ENCODE measurements at places on chromosomes 12 and 14.
A peak's percentile ranks its signal among the peaks of the same experiment; 100 is the strongest.

GRCh38 chr12:4628406-4628805 is 20.4 kb downstream of the AKAP3 start:
- no peak for DNase-seq

GRCh38 chr14:92964124-92965109 is 41.5 kb downstream of the CHGA start:
- DNase-seq: no peak

DNA sequence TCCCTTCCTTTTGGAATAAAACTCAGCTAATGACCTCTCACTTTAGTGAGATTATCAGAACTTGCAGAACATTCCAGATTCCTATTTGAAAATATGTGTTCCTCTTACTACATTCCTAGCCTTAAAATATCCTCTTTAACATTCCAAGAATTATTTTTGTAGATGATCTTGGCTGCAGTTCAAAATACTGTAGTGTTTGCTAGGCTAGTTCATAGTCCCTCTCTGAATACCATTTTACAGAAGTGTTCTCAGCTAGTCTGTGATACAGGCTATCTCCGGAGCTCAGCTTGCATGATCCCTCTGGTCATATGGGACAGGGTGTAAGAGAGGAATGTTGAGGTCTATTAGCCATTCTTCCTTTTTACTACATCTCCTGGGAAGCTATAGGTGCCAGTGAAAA is 17.6 kb upstream of the GPR33 start:
- DNase-seq: peak; percentile 90

DNA sequence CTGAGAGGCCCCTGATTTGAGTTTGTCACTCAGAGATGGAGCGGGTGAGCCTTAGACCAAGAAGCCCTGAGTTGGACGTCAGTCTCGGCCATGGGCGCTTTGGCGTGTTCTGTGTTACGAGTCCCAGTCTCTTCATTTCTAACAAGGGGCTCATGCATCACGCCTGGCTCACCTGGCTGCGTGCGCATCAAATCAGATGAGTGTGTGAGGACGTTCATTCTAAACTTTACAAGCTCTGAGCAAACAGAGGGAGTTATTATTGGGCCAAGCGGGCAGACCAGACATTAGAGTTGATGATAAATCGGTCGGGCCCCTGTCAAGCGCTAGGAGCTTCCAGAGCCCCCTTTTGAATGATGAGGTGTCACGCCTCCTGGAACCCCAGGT is 117.2 kb downstream of the CALM1 start:
- no peak for DNase-seq

DNA sequence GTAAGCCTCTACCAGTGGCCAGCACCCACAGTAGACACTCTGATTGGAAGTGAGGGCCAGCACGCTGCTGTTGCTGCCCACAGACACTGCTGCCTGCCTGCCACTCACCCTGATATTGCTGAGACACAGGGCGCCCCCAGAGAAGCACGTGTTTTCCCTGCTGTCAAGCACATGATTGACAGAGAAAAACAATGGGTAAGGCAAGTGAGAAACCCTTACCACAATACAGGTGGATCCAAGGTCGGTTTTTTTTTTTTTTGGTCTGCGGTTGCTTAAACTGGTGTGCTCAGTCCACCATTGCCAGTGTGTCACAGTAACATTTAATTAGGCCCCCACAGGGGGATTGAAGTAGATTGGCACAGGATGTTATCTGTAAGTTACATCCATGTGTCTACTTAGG is 65.9 kb downstream of the WDR20 start:
- no peak for DNase-seq

DNA sequence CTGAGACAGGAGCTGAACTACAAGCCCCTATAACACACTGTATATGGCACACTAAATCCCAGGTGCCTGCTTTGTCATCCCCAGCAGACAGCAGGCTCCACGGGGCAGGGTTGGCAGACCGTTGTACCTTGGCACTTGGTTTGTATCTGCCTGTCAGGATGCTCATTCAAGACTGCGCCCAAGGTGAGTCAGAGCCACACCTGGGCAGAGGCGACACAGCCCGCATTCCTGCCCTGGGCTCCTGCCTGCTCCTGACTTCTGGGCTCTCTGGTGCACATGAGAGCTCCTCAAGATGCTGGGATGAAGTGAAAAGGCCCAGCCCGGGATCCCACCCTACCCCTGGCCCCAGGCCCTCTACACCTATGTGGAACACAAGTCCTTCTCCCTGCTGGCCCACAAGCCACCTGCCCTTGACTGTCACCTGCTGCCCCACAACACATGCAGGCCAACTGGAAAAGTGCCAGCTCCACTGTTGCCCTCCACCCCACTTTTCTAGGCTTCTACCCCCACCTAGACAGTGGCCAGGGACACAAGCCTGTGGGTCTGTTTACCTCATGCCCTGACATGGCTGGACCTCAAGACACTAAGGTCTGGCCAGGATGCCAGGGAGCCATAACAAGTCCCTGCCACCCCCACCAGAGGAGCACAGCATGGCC is 30.8 kb upstream of the PNMA1 start:
- DNase-seq: no peak

GRCh38 chr14:22460461-22461195 is 128.4 kb downstream of the DAD1 start:
- no peak for DNase-seq

DNA sequence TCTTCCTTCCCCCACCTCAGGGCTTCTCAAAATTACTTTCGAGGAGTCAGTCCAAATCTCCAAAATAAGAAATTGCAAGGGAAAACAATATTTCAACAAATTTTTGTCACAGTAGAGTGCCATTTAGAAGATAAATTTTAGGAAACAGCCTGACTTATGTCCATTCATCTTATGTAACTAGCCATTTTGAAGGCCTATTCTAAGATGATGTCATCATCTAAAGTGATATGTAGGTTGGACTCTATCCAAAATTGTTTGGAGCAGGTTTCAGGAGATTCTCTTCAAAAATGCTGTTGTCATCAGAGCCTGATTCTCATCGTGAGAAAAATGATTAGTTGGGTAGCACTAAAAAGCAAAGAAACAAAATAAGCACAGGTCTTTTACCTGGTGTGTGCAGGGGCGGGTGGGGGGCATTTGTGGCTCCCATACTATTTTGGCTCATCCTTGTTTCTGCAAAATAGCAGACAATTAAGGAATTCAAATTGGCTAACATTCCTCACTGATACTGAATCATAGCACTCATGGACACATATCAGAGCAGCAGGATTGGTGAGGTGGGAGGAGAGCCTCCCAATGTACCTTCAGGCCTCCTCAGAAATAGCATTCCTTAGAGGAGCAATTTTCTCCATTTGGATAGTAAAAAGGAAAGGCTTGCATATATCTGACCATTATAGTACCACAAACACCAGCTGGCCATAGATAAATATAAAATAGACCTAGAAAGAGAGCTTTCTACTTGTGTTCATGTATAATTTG is 360.9 kb upstream of the NAV3 start:
- no peak for DNase-seq

DNA sequence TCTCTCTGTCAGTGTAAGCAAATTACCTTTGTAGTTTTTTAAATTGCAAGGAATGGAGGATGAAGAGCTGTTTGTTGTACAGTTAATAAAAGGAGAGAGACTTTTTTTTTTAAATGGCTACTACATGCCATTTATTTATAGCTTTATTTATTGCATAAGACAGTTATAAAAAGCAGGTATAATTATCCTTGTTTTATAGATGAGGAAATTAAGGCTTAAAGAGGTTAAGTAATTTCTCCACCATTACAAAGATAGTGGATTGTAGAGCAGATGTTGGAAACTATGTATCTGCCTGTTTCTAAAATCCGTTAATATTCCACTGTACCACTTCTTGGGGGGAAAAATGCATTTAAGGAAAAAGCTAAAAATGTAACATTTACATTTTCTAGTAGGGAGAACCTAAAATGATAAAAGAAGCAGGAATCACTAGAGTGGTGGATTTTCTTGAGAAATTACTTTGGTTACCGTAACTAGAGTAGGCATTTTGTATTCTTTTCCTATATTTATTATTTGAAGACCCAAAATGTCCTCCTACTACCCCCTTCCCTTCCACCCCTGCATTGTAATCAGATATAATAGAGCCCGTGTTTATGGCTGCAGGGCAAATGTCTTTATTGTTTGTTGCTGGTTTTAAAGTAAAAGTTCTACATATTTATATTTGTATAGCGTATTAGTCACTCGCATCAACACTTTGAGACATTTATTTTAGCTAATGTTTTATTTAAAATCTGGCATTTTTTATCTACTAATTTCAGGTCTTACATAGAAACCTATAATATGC is 2.3 kb downstream of the SNAPC1 start:
- DNase-seq: no peak

DNA sequence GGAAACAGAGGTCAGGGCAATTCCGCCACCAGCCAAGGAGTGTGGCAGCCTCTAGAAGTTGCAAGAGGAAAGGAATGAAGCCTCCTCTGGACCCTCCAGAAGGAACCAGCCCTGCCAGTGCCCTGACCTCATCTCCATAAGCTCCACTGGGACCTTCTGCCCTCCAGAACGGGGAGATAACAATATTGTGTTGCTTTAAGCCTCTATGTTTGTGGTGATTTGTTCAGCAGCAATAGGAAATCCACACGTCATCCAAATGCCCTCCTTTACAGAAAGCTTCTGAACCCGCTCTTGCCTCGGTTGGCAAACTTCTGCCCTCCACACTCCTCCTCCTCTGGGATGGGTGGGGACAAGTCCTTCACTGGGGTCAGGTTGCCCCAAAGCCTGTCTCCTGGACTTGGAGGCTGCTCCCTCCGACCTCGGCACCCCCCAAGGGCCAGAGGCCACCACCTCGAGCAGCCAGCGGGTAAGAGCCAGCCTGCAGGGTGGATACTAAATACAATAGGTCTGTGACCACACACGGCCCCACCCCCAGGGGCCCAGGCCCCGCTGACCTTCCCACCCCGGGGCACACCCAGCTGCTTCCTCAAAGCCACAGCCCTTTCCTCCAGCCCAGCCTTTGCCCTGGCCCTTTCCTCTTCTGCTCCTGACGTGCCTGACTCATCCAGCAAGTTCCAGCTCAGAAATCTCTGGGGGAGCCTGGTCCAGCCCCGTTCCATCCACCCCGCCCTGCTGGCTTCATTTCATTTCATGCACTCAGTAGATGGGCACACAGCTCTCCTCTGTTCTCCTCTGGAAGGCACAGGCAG is 58.7 kb upstream of the NCOR2 start:
- peak; percentile 76 for DNase-seq

DNA sequence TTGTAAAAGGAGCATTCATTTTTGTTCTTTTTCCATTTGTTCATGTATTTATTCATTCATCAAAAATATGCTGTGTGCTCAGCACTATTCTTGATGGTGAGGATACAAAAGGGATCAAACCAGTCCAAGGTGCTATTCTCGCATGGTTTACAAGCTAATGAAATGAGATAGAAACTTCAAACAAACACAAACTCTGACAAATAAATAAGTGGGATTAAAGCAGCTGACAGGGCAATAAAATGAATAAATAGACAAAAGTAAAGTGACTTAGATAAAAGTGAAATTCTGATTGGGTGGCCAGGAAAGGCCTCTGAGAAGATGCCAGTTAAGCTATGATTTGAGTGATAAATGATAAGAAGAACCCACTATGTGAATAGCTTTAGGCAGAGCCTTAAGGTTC is 162.0 kb upstream of the PDZRN4 start:
- no peak for DNase-seq

DNA sequence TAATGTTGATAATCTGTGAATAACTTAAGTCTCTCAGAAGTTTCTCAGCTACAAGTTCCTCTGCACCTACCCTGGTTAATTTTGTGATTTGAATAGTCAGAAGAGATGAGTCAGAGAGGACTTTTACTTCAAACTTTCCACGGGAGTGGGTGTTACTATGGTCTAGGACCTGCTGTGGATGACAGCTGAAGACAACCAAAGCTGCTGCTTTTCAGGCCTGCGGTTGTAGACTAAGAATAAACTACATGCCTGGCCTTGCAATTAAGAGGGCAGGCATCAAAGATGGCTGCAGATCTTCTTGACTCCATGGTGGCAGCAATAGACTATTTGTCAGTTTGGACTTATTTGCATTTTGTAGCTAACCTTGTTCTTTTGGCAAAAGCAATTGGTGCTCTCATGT is 227.1 kb upstream of the KRR1 start:
- no peak for DNase-seq

- DNase-seq: peak; percentile 96
Observed at GRCh38 chr14:50225067-50225973, 6.1 kb downstream of the SOS2 start.

DNA sequence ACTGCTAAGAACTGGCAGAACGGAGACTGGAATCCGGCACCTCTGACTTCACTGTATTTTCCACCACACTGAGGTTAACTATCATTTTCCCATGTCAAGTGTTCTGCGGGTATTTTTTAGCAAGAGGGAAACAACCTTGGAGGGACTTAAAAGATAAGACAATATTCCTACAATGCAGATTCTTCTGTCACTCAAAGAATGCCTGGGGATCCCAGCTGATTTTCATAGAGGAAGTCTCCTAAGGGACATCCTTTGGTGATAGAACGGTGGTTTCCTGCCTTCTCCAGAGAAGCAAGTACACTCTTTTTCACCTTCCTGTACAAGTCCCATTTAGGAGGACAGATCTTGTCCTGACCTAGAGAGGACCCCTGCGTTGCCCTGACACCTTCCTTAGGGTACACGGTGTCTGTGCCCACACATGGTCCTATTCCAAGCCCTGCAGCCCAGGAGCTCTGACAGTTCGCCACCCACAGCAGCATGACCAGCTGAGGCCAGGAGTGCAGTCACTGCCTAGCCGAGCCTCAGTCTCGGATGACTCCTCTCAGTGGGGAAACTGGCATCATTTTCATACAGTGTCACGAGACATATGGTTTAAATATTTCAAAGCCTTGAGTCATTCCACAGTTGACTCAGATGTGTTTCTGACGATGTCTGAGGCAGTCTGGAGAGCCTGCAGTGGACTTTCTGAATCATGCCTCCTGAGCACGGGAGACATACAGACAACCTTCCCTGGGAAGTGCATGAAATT is 181.3 kb upstream of the FKBP4 start:
- DNase-seq: peak; percentile 98

GRCh38 chr14:26410189-26410685 is 187.6 kb downstream of the NOVA1 start:
- DNase-seq: no peak

- no peak for DNase-seq
Observed at GRCh38 chr12:56476143-56476542, 7.8 kb downstream of the SPRYD4 start.

GRCh38 chr12:82757059-82757458 is 70.4 kb downstream of the TMTC2 start:
- DNase-seq: no peak

DNA sequence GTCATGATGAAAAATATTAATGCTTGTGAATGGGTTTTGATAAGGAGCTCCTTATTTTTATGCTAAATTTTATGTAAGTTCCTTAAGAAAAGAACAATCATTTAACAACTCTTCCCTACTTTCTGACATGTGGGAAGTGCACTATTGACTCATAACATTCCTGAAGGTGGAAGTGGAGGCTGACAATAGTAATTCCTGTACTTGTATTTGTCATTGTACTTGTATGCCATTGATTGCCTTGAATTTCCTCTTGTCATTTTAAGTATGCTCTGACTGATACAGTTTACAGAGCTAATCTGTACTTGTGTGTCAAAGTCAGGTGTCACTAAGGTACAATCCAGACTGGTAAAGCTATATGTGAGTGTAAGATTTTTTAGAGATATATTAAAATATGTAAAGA is 440.0 kb downstream of the SLC16A7 start:
- peak; percentile 57 for DNase-seq
